ENCODE measurements at places on chromosomes 3 and 15.

DNA sequence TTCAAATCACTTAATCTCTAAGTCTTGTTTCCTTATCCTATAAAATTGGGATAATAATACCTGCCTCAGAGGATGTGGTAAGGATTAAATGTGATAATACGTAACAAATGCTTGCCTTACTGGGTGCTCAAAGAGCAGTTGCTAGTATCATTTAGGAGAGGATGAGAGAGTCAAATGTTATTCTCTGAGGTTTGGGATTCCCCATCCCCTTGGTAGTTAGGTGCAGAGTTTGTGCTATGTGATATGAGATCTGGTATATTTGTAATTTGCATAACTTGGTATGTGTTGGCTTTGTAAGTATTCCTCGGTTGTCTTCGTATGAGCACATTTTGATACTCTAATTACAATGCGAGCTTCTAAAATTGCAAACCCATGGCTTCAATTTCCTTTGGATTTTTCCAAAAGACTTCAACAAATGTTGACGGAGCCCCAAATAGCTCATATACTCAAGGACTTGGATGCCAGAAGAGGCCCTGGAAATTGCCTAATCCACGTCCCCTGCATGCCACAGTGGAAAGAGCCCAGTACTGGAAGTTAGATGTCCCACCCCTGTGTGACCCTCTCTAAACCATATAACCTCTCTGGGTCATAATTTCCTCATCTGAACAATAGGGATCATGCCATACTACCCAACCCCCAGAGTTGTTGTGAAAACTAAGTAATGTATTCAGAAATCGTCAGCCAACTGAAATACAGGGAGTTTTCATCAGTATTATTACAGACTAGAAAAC is 85.0 kb downstream of the FBN1 start:
- DNase-seq: no peak

GRCh38 chr3:169430707-169431404 is 232.7 kb downstream of the MECOM start:
- no peak for DNase-seq

- no peak for DNase-seq
Measured at GRCh38 chr3:59450946-59451763, 401.3 kb upstream of the CFAP20DC start.

GRCh38 chr3:101142160-101142559 is 148.9 kb upstream of the ABI3BP start:
- no peak for DNase-seq

DNA sequence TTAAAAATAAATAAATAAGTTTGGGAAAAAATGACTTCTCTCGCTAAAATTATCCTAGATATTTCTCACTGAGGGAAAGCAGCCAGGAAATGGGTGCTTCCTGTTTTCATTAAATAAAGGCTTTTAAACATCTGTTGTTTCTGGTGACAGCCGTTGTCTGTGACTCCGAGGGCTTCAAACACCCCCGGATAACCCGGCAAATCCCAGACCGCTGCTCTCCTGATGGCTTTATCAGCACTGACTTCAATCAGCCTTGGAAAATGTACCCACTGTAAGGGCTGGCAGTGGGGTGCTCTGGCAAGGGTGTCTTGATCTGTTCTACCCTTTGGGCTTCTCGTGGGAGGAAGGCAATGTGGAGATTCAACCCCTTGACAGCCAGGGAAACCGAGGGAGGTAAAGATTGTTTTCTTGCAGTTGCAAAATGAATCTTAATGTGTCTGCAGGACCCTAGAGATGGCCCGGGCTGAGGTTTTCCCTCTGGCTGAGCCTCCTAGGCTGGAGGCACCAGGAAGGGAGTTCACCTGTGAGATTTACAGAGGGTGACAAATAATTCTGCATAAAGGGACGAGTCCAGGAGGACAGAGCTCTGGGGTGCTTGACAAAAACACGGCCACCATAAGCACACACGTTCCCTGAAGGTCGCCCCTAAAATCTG is 33.6 kb upstream of the SEC13 start:
- no peak for DNase-seq

DNA sequence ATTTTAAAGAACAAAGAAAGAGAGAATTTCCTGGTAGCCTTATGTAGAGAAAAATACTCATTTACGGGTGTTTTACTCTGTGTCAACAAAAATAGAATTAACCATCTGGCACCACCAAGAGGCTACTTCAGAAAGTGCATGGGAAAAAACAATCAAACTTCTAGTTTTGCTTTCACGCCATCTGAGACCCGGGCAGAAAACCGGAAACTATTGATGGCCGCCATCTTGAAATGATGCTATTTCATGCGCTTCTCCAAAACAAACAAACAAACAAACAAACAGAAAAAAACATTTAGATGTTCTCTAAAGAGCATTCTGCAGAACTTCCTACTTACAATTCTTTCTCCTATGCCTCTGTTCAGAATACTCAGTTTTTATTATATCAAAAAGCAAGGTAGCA is 49.4 kb upstream of the SYNPR start:
- DNase-seq: no peak

- no peak for DNase-seq
Measured at GRCh38 chr3:118781232-118781631, 253.4 kb downstream of the IGSF11 start.

DNA sequence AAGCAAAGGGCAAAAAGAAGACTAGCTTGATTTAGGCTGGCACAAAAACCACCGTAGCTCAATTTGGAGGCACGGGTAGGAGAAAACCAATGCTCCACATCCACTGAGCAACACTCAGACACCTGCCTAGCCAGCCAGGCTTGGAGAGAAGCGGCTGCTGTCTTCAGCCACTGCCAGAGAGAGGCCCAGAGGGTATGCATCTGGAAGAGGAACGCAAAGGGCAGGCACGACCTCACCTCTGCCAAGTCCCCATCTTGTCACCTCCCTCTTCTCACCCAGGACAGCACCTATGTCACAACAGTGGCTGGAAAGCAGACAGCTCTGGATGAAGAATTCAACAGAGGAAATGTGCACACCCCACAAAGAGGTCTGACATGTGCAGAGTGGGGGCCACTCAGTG is 93.5 kb downstream of the ADAMTS17 start:
- no peak for DNase-seq

GRCh38 chr3:3619815-3620214 is 179.4 kb upstream of the LRRN1 start:
- DNase-seq: no peak

GRCh38 chr3:152301745-152302181 is 33.0 kb downstream of the MBNL1 start:
- no peak for DNase-seq
